GM18507 (cell line): ENCODE measurements at places on chromosomes 7 and 10.

- no peak for DNase-seq
These were observed 239.4 kb downstream of the TNS3 start for GRCh38 chr7:47342296-47343060.

DNA sequence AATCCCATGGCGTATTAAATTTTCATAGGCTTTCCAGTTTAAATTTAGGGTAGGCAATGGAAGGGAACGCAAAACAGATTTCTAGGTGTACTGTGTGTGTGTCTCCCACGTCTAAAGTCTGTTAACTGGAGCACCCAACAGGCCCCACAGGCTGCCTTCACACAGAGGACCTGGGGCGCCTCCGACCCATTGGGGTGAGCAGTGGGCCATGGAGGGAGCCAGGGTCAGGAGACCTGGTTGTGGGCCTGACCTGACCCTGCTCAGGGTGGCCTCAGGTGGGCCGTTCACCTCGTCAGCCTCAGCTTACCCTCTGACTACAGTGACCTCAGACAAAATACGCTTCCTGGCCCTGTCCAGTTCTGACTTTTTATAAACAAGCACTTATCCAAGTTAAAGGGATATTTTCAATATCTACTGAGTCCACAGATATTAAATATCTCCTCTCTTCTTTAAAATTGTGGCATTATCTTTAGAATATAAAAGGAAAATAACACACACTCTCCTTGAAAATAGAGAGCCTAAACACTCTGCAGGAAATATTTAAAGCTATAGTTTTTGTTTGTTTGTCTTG, 159.6 kb downstream of the EGFR start:
- no peak for DNase-seq

GRCh38 chr10:60733826-60734225, 44.5 kb upstream of the CDK1 start:
- DNase-seq: no peak

DNA sequence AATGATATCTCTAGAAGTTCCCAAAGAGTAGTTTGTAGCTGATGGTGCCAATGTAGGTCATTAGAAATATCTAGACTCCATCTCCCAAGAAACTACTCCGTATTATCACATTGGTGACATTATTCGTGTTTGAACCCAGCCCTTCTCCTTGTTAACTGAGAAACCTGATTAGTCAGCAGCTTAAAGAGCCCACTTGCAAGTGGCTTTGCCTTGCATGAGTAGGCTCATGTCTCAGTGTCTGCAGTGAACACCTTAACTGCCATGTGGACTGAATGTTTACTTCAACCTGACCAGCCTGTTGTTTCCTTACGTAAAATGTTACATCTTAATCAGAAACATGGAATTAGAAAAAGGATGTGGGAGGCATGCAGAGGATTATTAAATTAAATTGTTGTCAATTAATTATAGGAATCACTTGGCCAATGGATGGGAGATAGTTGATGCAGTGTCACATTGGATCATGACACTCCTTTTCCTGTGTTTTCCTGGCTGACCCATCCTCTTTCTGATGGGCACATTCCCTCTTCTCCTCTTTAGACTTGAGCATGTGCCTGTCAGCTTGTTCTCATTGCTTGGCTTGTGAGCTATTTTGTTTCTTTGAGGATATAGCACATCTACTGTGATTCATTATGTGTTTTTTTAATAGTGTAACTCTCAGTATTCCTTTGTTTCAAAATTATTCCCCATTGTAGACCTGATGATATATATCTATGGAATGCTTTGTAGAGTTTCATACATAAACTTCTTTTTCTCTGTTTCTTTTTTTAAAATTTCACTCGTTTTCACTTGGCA, 18.0 kb downstream of the STARD3NL start:
- no peak for DNase-seq

- no peak for DNase-seq
These were observed 82.9 kb downstream of the SEMA3D start for GRCh38 chr7:85103962-85104361.

DNA sequence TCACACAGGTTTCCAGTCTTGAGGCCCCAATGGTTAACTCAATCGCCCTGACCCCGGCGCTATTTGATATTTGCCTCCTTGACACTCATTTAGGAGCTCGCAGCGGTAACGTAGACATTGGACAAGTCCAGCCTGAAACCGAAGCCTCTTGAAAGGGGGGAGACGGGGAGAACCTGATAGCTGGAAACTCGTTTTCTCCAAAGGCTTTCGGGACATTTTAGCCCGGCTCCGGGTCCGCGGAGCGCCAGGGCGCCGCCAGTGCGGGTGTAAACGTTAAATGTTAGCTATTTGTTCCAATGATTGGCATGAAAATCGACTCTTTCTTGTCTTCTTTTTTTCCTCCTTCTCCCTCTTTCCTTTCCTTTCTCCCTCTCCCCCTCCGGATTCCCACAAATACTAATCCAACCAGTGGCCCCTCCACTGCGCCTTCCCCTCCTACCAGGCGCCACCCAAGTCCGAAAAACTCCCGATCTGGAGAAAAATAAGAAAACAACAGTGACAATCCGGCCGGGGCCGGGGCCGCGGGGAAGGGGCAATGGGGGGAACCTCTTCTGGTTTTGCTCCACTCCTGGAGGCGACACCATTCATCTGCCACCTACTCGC, 17.2 kb upstream of the GATA3 start:
- DNase-seq: no peak
